ENCODE measurements at places on chromosomes 1 and 21. TPM values are rescaled to one million over a fixed set of nuclear protein-coding genes. Genes with fewer than 3 reads are reported as not detected.

The ADAMTS5 gene
- 22.4 TPM for polyA plus RNA-seq

The MANEAL gene
- 3.5 TPM for polyA plus RNA-seq

DNA sequence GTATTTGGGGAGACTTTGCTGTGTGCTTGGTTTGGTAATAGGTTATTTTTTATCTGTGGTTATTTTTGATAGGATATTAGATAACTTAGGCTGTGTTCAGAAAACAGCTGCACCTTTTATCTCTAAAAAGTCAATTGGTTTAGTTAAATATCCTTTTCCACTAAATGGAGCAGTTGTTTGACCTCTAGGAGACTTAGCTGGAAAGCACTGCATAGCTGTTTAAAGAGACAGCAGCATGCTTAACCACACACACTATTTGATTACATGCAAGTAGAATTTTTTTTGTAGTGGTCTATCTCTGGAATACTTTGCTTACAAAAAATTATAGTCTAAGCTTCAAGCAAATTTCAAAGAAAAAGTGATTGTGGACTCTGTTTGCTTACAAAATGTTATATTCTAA lies 6.5 kb upstream of the PALMD start:
- no peak for DNase-seq

- no peak for DNase-seq
Measured at GRCh38 chr1:66166753-66167152, 367.2 kb upstream of the SGIP1 start.

DNA sequence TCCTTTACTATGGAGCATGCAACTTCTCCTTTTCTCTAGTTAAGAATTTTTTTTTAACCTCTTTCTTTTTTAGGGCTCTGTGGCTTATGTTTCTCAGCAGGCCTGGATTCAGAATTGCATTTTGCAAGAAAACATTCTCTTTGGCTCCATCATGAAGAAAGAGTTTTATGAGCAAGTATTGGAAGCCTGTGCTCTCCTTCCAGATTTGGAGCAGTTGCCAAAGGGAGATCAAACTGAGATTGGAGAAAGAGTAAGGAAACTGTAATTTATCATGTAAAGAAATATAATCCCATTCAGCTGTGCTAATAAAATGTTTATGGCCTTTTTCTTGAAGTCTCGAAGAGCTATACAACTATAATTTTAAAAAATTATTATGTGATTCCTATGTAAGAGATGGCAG lies 70.1 kb downstream of the HSPA13 start:
- DNase-seq = no peak
